Pulmonary artery endothelial cell (primary cell): ENCODE measurements at places on chromosomes 4 and X. TPM values are rescaled to one million over a fixed set of nuclear protein-coding genes. Genes with fewer than 3 reads are reported as not detected.

The AFM gene
- not detected in 2 replicates for total RNA-seq

The SPANXB1 gene
- total RNA-seq = not detected in 2 replicates

The CTAG1A gene
- total RNA-seq = not detected in 2 replicates

The MSANTD1 gene
- total RNA-seq = 0.07 and 0.42 TPM in 2 replicates

The FMR1NB gene
- total RNA-seq = not detected in 2 replicates

The CT45A7 gene
- total RNA-seq = not detected in 2 replicates

The RTL9 gene
- total RNA-seq = not detected in 2 replicates

The ENPP6 gene
- not detected in 2 replicates for total RNA-seq

The FAM184B gene
- total RNA-seq = not detected in 2 replicates

The P2RY8 gene
- total RNA-seq = not detected in 2 replicates

The ASB5 gene
- total RNA-seq = not detected in 2 replicates

The TMPRSS11B gene
- total RNA-seq = not detected in 2 replicates

The HELT gene
- total RNA-seq = not detected in 2 replicates

The CCDC120 gene
- total RNA-seq = 0.42 and 0.66 TPM in 2 replicates

The PPEF2 gene
- total RNA-seq = not detected in 2 replicates

The MBNL3 gene
- total RNA-seq = 1.4 and 2.0 TPM in 2 replicates

The STBD1 gene
- total RNA-seq = 2.6 TPM in 2 replicates

The KANTR gene
- 4.6 and 5.7 TPM in 2 replicates for total RNA-seq

The FAM90A26 gene
- total RNA-seq = not detected in 2 replicates

The TMEM255A gene
- total RNA-seq = not detected in 2 replicates

The NDST3 gene
- total RNA-seq = not detected in 2 replicates

The ETDA gene
- total RNA-seq = not detected in 2 replicates

The BMX gene
- total RNA-seq = 208 and 209 TPM in 2 replicates

The MAGEA10 gene
- not detected in 2 replicates for total RNA-seq

The JAKMIP1 gene
- total RNA-seq = not detected in 2 replicates

The CCNB3 gene
- 0.18 and 0.20 TPM in 2 replicates for total RNA-seq

The S100G gene
- not detected in 2 replicates for total RNA-seq

The GPR173 gene
- total RNA-seq = 2.7 and 3.2 TPM in 2 replicates

The RASSF6 gene
- total RNA-seq = not detected in 2 replicates

The ZGRF1 gene
- 10.1 and 15.8 TPM in 2 replicates for total RNA-seq

The DSPP gene
- total RNA-seq = not detected in 2 replicates

The MORC4 gene
- total RNA-seq = 17.2 and 21.2 TPM in 2 replicates

The VSIG4 gene
- total RNA-seq = not detected in 2 replicates

The TMEM31 gene
- total RNA-seq = not detected in 2 replicates

The IL13RA2 gene
- 0.26 and 0.32 TPM in 2 replicates for total RNA-seq

The PPP4R3C gene
- total RNA-seq = not detected in 2 replicates
